ENCODE measurements at places on chromosomes 12 and 14.

- no peak for DNase-seq
Measured at GRCh38 chr12:48001505-48002413, 2.5 kb downstream of the COL2A1 start.

GRCh38 chr12:15688838-15689625 is 100.2 kb downstream of the EPS8 start:
- no peak for DNase-seq

- no peak for DNase-seq
Measured at GRCh38 chr14:92652413-92653151, 95.8 kb downstream of the LGMN start.

- DNase-seq, result no peak
Measured at GRCh38 chr14:29913566-29913965, 14.1 kb downstream of the PRKD1 start.

DNA sequence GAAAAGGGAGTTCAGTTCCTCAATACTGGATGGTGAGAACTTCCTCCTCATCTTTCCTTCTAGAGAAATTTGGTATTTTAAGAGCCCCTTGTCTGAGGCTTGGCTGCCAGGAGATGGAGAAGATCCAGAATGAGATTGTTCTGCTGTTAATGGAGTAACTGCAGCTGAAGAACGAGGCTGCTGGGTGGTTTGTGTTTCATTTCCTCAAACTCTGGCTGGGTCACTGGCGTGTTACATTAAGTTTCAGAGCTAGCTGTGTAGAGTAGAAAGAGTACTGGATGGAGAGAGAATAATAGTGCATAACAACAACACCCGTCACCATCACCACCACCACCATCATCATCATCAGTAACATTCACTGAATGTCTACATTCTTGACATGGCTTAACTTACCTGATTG is 325.0 kb upstream of the TBX3 start:
- DNase-seq, result no peak
